ENCODE measurements at places on chromosomes 3 and 15.

- DNase-seq: no peak
Measured at GRCh38 chr15:39597751-39598185, 16.9 kb downstream of the THBS1 start.

GRCh38 chr3:39295184-39295775 is 15.4 kb upstream of the CX3CR1 start:
- DNase-seq: no peak

- DNase-seq: no peak
Measured at GRCh38 chr15:41849204-41849603, 10.6 kb downstream of the PLA2G4B start.

GRCh38 chr3:5295191-5295690 is 107.7 kb downstream of the EDEM1 start:
- no peak for DNase-seq

- no peak for DNase-seq
Measured at GRCh38 chr3:195753581-195753980, 32.8 kb downstream of the MUC20 start.

- DNase-seq: no peak
Measured at GRCh38 chr3:10702961-10703740, 112.9 kb upstream of the SLC6A11 start.

DNA sequence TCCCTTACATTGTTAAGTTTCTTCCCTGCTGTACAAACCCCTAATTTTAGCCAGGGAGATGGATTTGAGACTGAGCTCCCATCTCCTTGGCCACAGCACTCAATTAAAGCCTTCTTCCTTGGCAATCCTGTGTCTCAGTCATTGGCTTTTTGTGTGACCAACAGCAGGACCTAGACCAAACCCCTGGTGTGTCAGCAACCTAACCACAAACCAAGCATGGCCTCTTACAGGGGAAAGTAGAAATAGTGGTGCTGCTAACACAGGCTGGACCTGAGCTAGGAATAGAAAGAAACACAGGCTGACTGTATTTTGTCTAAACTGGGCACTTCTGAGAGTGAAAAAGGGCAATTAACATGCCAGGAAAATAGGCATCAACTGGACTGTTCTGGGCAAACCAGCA is 37.9 kb downstream of the PPCDC start:
- DNase-seq: no peak

DNA sequence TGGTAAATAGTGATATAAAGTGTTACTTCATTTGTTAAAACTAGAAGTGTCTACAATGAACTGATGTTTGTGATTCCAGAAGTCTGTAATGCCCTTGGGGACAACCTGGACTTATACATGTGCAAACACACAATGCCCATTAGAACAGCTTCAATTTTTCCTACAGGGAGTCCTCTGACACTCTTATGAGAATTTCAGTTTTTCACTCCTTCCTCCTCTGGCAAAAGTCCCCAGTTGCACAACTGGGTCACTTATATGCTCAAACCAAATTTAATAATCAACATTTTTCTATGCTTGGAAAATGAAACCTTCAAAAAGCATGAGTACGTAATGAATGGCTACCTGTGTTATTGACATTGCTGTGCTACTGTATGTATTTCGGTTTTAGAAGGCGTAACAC is at the start of gene OR5H15:
Gene OR5H15, plus strand, starts transcription at position 301 of the 400 bp plus-strand sequence. CDS start 2,004 bp downstream, outside the sequence.
- no peak for DNase-seq

- no peak for DNase-seq
Measured at GRCh38 chr3:54577313-54577712, 350.5 kb downstream of the LRTM1 start.
